ENCODE measurements at places on chromosomes 4 and X.

- DNase-seq, result no peak
These were observed 84.7 kb upstream of the CBR4 start for GRCh38 chr4:169094656-169095231.

DNA sequence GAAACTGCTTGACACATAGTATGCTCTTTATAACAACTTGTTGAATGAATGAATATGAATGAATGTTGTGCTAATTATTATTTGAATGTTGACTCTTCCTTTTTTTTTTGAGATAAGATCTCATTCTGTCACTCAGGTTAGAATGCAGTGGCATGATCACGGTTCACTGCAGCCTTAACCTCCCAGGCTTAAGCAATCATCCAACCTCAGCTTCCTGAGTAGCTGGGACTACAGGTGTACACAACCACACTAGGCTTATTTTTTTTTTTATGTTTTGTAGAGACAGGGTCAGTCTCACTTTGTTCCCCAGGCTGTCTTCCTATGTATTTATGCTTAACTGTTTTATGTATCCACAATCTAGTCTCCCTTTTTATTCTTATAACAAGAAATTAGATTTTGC, 114.7 kb upstream of the WDFY3 start:
- no peak for DNase-seq

- DNase-seq, result no peak
These were observed 16.1 kb downstream of the MSX1 start for GRCh38 chr4:4875611-4876010.

DNA sequence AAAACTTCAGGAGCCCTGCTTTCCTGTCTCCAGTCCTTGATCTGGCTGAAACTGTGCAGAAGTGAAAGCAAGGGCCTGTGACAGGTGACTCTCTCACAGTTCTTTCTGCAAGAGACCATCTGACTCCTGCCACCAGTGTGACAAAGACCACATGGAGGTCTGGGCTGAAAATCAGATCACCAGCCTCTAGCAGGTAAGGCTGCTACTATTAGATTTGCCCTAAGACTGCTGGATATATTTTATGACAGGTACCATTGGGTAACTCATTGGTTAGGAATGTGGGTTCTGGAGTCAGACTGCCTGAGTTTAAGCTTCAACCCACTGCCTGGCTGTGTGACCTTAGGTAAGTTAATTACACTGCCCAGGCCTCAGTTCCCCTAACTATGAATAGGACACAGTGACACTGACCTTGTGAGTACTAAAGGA, 163.3 kb upstream of the SLC7A11 start:
- DNase-seq, result no peak

- DNase-seq, result no peak
These were observed 8.1 kb upstream of the COMMD8 start for GRCh38 chr4:47471591-47471990.

DNA sequence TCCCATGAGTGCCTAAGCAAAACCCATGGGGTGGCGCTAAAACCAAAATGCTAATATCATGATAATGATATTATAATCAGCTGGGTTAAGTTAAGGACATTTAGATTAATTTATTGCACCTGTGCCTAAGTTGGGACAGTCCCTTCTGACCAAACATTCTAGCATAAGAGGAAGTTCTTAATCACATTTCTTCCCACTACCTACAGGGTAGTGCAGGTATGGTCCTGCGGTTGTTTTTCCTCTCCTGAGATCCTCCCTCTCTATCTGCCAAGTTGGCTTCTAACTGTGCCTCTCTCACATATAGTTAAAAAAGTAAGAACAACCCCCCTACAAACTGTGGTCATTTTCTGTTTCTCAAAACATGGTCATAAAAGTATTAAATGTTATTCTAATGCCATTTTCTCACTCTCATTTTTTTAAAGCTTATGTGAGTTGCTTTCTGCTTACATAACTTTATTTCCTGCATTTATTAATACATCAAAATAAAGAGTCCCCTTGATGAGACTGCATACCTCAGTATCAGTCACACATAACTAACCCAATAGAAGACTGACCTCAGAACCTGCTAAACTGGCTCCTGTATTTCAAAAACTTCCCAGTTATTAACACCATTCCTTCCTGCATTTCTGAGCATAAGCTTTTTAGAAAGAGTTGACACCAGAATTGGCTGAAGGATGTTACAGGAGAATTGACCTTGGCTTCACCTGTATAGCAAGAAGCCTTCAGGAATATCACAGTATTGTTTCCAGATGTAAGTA, 1332.5 kb downstream of the FSTL5 start:
- no peak for DNase-seq

DNA sequence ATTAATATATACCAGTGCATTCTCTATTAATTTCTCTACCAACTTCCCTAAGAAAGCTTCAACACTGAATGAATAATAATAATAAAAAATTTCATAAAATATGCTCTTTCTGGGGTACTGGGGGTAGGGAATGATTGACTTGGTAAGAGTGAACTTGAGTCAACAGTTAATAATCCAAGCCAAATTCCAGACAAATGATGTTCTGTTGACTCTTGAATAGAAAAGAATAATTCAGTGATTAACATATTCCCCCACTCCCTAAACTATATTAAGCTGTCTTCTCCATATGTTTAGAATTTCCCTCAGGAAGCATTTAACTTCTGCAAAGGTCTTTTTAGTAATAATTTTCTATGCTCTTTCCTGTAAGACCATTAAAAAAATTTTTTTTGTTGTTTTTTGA, 12.3 kb downstream of the PGRMC2 start:
- no peak for DNase-seq

GRCh38 chr4:186144946-186145569, 40.6 kb downstream of the FAM149A start:
- peak; percentile 11 for DNase-seq

DNA sequence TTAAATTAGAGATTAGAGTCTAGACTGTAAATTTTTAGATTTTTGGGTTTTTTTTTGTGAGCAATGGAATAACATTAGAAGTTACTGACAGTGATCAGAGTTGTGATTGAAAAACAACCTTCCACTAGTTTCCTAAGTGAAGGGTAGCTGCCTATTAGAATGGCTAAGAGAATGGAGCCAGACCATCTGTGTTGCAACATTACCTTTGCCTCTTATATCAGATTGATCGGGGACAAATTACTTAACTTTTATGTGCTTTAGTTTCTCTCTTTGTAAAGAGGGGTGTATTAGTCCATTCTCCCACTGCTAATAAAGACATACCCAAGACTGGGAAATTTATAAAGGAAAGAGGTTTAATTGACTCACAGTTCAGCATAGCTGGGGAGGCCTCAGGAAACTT, 12.5 kb upstream of the PI4K2B start:
- no peak for DNase-seq

- DNase-seq, result peak; percentile 78
These were observed 862 bp upstream of the INPP4B start for GRCh38 chr4:142846729-142847596.

GRCh38 chrX:19715711-19716638, 171.4 kb downstream of the SH3KBP1 start:
- DNase-seq, result no peak

DNA sequence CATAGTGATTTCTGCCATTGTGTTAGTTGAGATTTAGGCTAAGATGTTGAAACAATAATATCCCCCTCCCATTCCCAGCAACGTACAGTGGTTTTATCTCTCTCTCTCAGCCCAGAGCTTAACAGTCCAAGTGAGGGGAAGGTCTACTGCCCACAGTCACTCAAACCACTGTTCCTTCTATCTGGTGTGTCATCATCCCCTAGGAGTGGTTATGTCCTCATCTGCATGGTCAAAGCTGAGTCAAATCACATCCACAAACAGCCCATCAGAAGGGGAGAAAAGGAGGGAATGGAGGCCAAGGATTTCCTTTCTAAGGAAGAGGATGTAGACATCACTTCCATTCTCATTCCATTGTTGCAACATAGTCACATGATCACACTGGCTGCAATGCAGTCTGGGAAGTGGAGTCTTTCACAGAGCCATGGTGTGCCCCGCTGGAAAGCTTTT, 42.8 kb upstream of the CHRNA9 start:
- no peak for DNase-seq

- peak; percentile 1 for DNase-seq
These were observed 63.5 kb downstream of the GPC3 start for GRCh38 chrX:133921764-133922389.

GRCh38 chrX:121231566-121232358, 184.4 kb downstream of the GLUD2 start:
- no peak for DNase-seq

DNA sequence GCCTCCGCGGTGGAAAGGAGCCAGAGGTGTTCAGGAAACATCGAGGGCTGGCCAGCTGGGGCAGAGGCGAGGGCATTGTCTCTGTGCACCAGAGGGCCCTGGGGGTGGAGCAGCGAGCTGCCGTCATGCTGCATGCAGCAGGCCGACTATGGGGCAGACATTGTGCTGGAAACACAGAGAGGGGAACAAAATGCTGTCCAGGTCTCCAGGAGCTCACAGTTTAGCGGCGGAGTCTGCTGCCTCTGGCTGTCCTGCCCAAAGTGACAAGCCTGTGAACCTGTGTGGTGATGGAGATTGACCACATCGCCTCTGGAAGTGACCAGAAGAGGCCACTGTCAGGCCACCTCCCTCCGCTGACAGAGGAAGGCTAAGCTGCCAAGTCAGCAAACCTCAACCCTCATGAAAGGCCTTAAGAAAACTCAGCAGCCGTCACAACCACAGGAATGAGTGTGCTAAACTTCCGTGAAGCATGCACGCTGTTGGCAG, 20.1 kb upstream of the SASH3 start:
- no peak for DNase-seq

DNA sequence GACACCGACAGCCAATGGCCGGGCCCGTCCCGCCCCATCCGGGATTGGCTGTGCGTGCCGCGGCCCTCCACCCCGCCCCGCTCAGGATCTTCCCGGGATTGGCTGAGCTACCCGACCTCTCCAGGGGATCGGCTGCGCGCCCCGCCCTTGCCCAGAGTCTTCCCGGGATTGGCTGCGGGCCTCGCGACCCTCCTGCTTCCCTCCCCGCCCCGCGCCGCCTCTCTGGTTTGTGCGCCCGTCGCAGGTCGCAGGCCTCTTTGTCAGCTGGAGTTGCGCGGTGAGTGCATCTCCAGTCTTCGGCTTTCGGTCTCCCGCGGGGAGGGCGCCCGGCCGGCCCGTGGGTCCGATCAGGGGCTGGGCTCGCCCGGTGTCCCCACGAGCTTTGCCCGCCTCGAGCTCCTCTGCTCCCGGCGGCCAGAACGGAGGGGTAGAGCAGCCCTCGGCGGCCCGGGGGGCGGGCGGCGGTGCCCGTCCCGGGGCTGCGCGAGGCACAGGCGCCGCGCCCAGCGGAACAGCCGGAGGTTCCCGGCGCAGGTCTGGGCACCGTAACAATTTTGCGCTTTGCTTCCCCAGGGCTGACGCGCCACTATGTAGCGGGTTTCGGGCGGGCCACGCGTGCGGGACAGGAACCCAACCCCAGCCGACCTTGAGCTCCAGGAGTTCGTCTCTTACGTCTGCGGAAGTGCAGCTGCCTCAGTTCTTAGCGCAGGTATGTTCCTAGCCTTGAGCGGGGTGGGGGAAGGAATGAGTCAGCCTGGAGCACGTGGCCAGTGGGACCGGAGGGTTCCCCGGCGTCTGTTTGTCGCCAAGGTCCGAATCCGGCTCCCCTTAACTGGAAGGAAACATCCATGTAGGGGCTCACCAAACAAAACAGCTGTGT, 38.7 kb downstream of the ERVMER34-1 start:
- peak; percentile 94 for DNase-seq

DNA sequence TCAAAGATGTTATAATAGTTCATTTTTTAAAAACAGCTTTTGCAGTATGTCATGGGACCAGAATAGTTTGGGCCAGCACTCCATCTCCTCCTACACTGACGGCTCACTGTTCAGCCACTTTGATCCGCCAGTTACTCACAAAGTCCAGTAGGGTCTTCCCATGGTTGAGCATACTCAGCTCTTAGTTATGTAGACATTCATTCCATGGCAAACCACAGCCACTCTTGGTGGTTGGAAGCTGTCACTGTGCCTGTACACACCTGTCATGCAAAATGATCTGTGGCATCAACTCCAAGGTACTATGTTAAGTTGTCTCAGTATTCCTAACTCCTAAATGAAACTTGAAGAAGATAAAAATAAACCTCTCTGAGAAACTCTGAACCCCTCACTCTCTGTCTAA, 127.2 kb downstream of the NR3C2 start:
- DNase-seq, result no peak

- no peak for DNase-seq
These were observed 21.6 kb downstream of the C4orf50 start for GRCh38 chr4:5996641-5997040.

- DNase-seq, result no peak
These were observed 31.2 kb downstream of the CCDC149 start for GRCh38 chr4:24881508-24882196.

DNA sequence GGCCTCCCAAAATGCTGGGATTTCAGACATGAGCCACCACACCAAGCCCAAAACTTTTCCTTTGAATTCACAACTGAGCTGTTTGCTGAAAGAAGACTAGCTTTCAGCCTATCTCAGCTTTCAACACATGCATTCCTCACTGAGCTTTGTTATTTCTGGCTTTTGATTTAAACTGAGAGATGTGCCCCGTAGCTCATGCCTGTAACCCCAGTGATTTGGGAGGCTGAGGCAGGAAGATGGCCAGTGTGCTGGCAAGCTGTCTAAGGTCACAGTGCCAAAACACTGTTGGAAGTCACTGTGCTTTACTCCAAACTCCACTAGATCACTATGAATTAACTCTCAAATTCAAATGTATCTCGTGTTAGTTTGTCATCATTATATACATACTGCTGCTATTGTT, 779.5 kb downstream of the TRIML1 start:
- no peak for DNase-seq

DNA sequence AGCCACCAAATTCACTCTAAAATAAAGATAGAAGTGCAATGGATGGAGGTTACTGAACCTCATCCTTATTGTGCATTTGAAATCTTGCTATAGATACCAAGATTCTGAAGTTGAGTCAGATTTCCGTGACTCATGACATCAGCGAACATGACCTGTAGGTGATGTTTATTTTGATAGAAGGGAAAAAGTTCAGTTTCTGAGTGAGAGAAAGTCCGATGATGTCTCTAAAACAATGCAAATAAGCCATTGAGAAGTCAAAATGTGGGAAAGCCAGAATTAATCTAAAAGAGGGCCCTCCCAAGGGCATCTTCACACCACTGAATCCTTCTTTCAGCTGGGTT, 20.0 kb downstream of the PHOX2B start:
- DNase-seq, result no peak

DNA sequence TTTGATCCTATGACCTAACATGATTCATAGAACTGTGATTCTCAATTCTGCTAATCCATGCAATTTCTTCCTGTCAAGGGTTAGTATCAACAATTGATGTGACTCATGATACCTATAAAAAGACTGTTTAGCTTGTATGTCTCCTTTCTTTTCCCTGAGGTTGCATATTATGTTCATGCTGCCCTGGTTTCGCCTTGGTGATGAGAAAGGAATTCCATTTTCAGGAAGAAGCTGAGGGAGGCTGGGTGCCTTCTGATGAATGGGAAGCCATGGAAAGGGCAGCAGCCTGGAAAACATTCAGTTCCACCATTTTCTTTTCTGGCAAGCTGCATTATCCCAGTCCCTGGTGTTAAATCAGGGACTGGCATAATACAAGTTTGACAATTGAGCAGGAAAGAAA, 976.5 kb downstream of the RPA4 start:
- no peak for DNase-seq

GRCh38 chr4:22672519-22672918, 20.2 kb upstream of the GBA3 start:
- DNase-seq, result no peak

All from stimulated activated CD4-positive, alpha-beta T cell treated with anti-CD3 and anti-CD28 coated beads, Interleukin-4, amount 100 ng/mL, for 4 hours (primary cell).